Heart right ventricle (tissue), 16 donors: ENCODE measurements at places on chromosomes 1 and 21.

- no peak for DNase-seq
These were observed 99.2 kb downstream of the SGIP1 start for GRCh38 chr1:66633159-66633558.

DNA sequence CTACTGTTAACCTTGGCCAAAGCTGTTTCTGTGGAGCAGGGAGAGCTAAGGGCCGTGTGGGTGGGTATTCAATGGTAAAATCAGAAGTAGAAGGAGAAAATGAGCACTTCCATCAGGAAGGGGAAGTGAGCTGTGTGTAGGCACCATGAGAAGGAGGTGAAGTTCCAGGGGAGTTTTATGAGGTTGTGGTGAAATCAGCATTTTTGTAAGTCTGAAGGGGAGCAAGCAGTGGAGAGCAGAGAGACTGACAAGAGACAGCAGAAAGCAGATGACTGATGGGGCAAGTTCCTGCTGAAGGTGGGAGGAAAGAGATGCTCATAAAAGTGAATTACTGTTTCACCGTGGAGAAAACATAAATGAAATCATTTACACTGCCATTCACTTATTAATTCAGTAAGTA lies 2.7 kb upstream of the GPR88 start:
- no peak for DNase-seq

GRCh38 chr1:172952516-172952915 lies 98.2 kb downstream of the TNFSF18 start:
- DNase-seq, result no peak

DNA sequence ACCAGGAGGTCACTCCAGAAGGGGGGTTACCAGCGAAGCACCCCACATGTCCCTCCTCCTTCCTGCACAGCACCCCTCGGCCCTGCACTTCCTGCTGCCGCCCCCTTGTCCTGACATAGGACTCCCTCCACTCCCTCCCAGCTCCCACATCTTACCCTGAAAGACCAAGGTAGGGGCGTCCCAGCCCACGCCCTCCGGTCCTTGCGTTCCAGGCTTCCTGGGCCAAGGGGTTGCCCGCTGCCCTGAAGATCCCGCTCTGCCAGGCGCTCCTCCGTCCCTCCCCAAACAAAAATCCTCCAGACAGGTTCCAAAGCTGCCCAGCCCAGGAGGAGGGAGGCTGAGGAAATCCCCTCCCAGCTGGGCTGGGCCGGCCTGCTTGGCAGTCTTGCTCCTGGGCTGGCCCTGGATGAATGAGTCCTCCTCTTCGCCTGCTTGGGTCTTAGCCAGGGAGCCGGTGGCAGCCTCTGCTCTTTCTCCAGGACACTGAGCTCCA lies at the start of gene RHBDL2:
Gene RHBDL2 (minus strand): TSS at position 304 of the 493 bp plus-strand sequence. CDS start 22,618 bp downstream, outside the sequence.
- peak; percentile 72 for DNase-seq

DNA sequence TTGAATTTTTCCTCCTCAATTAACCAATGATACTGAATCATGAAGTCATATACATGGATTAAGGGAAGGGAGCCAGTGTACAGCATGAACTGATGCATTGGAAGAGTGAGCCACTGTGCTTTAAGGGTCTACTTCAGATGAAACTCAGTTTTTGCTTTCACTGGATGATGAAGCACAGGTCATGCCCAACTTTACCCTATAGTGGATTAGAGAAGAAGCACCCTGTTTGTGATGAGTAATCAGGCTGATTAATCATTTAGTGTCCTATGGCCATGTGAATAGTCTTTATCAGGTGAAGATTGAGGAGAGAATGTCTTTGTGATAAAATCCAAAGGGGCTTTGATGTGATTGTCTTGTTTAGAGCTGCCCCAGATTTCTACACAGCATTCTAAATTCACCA lies 24.7 kb upstream of the LAMC1 start:
- DNase-seq, result no peak

- no peak for DNase-seq
These were observed 94.4 kb upstream of the KRTAP19-8 start for GRCh38 chr21:31132574-31133242.
